SW480 (cell line): ENCODE measurements at places on chromosomes 4 and X.

GRCh38 chrX:115060013-115060412, 42.6 kb upstream of the IL13RA2 start:
- no peak for DNase-seq

- no peak for DNase-seq
Measured at GRCh38 chr4:121973816-121974215, 22.0 kb upstream of the TRPC3 start.

- DNase-seq = peak; percentile 54
Measured at GRCh38 chrX:2188330-2188792, 312.4 kb downstream of the DHRSX start.

DNA sequence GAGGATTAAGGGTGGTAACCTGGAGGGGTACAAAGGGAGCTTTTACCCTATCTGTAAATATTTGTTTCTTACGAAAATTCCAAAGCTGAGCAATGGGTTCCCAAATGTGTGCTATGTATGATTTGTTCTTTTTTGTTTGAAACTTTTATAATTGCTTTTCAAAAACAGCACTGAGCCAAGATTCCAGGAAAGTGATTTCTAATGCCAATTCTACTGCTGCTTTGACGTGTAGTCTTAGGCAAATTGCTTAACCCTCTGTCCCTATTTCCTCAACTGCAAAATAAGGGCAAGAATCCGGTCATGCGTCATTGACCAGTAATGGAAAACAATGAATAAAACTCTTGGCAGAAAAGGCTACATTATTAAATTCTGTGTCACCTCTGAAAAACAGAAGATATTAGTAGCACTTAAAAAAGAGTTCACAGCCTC, 454.7 kb downstream of the IL15 start:
- DNase-seq = no peak

- DNase-seq = no peak
Measured at GRCh38 chr4:151291485-151291884, 14.5 kb downstream of the PRSS48 start.

GRCh38 chr4:7431696-7432530, 2.8 kb downstream of the PSAPL1 start:
- no peak for DNase-seq

DNA sequence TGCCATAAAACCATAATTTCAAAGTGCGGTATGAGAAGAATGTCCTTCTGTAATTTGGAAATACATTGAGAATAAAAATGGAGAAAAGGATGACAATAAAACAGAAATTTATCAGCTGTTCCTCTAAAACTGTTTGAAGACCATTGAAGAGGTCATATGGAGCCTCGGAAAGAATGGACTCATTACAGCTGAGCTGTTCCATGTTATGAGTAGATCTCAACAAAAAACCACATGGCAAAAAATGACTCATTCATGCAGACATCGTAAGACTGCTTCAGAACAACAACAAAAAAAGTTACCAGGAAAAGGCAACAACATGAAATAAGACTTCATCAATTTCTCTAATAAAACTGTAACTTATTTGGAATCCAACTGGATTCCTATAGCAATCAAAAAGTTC, 39.7 kb downstream of the AKAP4 start:
- DNase-seq = no peak

DNA sequence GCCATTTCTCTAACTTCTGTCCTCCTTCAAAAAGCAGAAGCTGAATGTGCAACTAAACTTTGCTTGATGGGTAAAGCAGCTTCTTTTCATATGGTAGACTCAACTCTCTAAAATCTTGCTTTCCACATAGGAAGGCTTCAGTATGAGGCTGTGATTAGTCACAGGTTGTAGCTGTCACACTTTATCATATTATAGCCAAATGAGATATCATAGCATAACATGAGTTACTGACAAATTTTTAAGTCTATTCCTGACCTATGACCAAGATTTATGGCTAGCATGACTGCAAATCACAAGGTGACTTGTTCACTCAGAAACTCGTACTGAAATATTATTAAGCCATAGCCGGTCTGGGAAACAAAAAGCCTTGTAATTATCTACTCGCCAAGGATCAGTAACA, 998.6 kb downstream of the RPA4 start:
- no peak for DNase-seq

- no peak for DNase-seq
Measured at GRCh38 chr4:188300385-188300784, 161.1 kb downstream of the TRIML1 start.

DNA sequence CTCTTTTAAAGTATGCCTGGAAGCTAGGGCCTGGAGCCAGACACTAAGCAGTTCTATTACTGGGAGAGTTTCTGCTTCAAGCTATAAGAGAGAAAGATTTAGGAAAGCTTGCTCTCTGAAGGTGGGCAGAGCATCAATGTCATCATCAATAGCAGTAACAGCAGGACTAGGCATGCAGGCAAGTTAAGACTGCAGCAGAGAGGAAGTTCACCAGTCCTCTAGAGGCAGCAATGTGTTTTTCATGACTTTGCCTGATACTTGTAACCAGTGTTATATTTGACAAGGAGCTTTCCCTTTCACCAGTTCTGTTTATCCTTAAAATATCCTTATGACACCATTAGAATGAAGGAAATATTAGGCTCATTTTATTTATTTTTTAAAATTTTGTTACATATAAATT, 237.9 kb downstream of the KCTD8 start:
- no peak for DNase-seq
